ENCODE measurements at places on chromosomes 1 and 21. TPM values are rescaled to one million over a fixed set of nuclear protein-coding genes. Genes with fewer than 3 reads are reported as not detected.

Gene CGN
- total RNA-seq: 0.96 TPM

Gene FAM89A
- total RNA-seq: 6.8 TPM

DNA sequence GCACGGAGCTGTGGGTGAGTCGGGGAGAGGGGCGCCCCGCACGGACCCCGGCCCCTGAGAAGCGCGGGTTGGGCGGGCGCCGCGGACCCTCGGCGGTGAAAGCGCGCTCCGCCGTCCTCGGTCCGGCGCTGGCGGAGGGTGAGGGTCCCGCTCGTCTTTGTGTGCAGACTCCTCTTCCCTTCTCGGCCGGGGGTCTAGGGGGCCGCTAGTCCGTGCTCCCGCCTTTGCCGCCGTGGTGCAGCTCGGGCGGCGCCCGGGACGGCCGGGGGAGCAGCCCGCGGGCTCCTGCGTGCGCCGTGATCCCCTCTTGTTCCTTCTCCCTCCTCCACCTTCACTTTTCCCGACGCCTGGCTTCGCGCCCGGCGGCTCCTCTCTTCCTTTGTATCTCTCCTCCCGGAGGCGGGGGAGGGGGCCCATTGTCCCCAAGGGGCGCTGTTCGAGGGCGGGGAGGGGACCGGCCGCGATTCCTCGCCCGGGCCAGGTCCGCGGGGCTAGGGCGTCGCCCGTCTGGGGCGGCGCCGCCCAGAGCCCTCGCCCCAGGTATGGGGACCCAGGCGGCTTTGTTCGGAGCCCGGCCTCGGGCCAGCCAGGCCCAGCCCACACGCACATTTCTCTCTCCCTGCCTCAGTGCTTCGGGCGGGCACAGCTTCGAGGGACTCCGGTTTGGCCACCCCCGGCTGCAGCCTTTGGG lies 519 bp downstream of the FNBP1L start:
- H3K27me3 ChIP-seq: peaks cover 62% of the 10 kb centered on the region
- peaks cover 2% of the 10 kb centered on the region for H3K36me3 ChIP-seq
- no peak for DNase-seq

Gene LCE3E
- not detected for total RNA-seq

DNA sequence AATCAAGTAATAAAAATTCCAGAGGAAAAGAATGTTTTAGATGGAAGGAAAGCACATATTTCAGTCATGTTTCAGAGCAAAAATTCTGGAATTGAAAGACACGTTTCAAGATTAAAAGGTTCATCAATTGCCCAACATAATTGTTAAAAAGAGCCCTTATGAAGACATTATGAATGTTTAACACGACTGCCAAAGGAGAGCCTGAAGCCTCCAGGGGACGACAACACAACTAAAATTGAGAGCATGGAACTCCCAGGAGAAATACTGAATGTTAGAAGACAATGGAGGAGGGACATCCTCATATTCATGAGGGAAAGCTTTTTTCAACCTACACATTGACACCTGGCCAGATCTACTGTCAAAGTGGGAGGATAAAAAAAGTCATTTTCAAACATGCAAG lies 16.0 kb downstream of the OR2T11 start:
- no peak overlapping the region for H3K4me3 ChIP-seq
- H3K36me3 ChIP-seq: no peaks in the 10 kb centered on the region
- peaks cover 2% of the 10 kb centered on the region for H3K27me3 ChIP-seq
- peak; percentile 53 for DNase-seq

DNA sequence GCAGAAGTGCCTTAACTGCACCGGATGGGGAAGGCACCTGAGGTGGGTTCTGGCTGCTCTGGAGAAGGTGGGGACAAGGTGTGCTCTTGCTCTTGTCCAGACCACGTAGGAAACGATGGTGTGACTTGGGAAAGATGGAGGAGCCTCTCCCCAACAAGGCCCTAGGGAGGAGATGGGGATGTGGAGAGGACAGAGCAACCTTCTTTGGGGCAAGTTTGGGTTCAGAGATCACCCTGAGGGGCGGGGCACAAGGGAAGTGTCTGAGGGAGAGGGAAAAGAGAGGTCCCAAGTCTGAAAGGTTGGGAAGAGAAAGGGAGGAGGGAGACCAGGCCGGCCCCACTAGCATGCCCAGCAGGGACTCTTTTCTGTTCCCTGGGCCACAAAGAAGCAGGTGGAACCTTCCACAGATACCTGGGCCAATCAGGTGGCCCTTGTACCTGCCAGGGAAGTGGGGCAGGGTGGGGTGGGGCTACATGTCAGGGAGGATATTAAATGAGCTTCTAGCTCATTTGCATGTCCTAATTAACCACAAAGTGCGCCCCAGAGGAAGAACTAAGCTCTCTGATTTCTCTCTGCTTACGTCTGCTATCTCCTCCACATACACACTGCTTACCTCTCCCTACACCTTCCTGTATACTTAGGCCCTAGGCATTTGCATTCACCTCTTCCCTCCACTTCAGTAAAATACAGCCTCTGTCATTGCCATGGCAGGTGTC lies 15.9 kb downstream of the INKA2 start:
- H3K27me3 ChIP-seq: no peaks in the 10 kb centered on the region
- no peak for DNase-seq
- H3K27ac ChIP-seq: no peak overlapping the region
- peaks cover 17% of the 10 kb centered on the region for H3K4me1 ChIP-seq
- H3K36me3 ChIP-seq: no peaks in the 10 kb centered on the region
- H3K4me3 ChIP-seq: no peak overlapping the region

Gene TSPEAR
- not detected for total RNA-seq

- no peaks in the 10 kb centered on the region for H3K4me1 ChIP-seq
- H3K36me3 ChIP-seq: no peaks in the 10 kb centered on the region
- no peak overlapping the region for H3K4me3 ChIP-seq
- no peak overlapping the region for H3K27ac ChIP-seq
- DNase-seq: peak; percentile 8
- peaks cover 10% of the 10 kb centered on the region for H3K27me3 ChIP-seq
These were observed 413.1 kb downstream of the PTPRU start for GRCh38 chr1:29649189-29650040.

Gene C1orf185
- total RNA-seq: not detected

Gene PLCH2
- total RNA-seq: 33.8 TPM

DNA sequence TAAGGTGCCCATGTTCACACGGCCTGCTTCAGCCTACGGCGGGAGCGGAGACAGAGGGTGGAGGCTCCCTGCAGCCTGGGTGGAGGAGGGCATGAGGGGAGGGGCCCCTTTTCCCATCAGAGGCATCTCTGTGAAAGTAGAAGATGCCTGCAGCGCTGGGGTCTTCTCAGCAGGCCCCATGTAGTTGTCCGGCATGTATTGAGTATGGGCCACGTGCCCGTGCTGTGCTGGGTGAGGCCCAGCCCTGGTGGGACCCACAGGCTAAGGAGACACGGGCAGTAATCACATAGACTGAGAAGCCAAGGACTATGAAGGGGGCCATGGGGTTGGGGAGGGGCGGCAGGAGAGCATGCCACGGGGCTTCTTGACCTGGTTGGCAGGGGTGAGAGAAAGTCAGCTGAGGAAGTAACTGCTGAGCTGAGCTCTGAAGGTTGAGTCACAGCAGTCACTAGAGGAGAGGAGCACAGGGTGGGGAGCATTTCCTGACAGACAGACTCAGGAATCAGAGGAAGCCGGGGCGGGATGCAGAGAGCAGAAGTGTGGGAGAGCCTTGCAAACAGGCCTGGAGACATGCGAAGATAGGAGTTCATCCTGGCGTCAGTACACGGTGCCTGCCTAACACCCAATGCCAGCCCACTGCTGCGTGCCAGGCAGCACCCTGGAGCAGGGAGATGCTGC lies 21.6 kb downstream of the PSEN2 start:
- H3K4me1 ChIP-seq: no peaks in the 10 kb centered on the region
- DNase-seq: no peak
- peaks cover 5% of the 10 kb centered on the region for H3K36me3 ChIP-seq
- no peaks in the 10 kb centered on the region for H3K27me3 ChIP-seq

DNA sequence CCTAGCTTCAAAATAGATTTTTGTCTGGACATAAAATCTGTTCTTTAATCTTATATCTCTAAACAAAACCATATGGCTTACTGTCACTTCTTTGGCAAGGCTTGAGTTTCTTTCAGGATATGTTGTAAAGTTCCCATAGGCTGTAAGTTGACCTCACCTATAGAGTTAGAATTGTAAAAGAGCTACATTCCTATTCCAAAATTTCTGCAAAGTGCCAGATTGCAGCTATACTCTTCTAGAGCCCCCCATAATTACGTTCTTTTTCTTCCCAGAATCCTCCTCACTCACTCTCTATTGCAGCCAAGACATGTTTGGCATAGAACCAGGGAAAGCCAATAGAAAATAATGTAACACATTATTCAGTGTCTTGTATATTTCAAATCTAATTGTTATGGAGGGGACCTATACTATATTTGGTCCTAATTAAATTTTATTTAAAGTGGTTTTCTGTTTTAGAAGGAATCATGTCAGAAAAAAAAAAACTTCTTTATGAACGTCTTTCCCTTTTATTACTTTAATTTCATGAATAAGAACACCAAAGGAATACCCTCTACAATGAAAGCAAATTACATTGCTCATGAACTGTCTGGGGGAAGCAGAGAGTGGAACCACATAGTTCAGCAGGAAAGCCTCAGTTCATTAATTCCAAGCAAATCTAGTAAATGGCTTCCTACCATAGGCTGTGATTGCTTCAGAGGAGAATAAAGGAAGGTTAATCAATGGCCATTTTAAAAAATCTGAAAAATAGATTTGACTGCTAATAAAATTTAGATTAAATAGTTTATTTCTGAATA lies 22.3 kb downstream of the CTTNBP2NL start:
- peaks cover 1% of the 10 kb centered on the region for H3K4me1 ChIP-seq
- no peaks in the 10 kb centered on the region for H3K36me3 ChIP-seq
- no peak for DNase-seq
- no peak overlapping the region for H3K27ac ChIP-seq
- H3K4me3 ChIP-seq: no peak overlapping the region

- H3K27me3 ChIP-seq: peaks cover 6% of the 10 kb centered on the region
- H3K36me3 ChIP-seq: no peaks in the 10 kb centered on the region
These were observed 30.6 kb downstream of the CDK18 start for GRCh38 chr1:205535096-205535495.

DNA sequence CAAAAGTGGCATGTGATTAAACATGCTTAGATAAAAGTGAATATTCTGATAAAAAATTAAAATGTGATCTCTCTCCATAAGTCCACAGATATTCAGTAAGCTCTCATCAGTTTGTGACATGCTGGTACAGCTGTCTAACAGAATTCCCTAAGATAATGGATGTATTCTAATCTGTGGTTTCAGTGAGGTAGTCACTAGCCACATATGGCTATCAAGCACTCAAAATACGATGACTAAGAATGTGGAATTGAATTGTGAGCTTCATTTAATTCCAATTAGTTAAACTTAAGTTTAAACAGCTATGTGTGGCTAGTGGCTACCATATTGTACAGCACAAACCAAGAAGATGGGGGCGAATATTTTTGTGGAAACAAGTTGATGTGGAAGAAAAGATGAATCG lies 4.1 kb upstream of the REG4 start:
- H3K27ac ChIP-seq: no peak overlapping the region
- peaks cover 48% of the 10 kb centered on the region for H3K27me3 ChIP-seq
- DNase-seq: no peak
- H3K4me3 ChIP-seq: no peak overlapping the region

DNA sequence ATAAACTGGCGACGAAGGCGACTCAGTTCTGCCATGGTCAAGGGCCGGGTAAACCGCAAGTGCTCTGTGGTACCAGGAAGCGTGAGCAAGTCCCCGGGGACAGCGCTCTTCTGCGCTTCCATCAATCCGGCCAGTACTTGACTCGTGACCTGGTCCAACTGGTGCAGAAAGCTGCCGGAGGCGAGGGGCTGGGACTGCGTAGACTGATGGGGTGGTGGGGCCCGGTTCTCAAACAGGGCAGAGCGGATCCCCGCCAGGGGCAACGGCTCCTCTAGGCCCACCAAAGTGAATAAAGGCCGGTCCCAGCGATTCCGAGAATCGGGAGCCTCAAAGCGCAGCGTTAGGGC lies 852 bp downstream of the KTI12 start:
- peak; percentile 30 for DNase-seq
- peaks cover 34% of the 10 kb centered on the region for H3K4me1 ChIP-seq
- no peaks in the 10 kb centered on the region for H3K27me3 ChIP-seq
- H3K4me3 ChIP-seq: peak overlapping the region; percentile 89
- H3K36me3 ChIP-seq: peaks cover 48% of the 10 kb centered on the region

DNA sequence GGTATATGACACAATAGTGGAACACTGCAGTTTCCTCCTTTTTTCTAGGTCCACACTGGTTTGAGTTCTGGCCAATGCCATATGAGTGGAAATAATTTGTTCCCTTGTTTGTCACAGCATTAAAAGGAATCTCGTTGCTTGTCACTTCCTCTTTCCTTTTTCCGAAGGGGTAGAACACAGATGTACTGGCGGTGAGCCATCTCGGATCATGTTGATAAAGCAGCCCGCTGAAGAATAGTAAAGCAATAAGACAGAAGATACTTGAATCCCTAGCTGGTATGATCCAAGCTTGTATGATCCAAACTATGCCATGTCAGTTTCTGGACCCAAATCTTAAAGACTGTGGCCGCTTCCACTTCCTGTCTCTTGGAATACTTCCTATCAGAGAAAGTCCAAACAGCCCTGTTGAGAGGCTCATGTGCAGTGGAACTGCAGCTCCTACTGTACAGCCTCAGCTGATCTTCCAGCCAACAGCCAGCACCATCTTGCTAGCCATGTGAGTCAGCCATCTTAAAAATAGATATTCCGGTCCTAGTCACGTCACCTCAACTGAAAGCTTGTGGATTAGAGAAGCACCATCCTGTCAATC lies 40.3 kb downstream of the CFHR5 start:
- H3K27ac ChIP-seq: no peak overlapping the region
- no peak overlapping the region for H3K4me3 ChIP-seq
- no peaks in the 10 kb centered on the region for H3K4me1 ChIP-seq
- H3K36me3 ChIP-seq: no peaks in the 10 kb centered on the region
- DNase-seq: no peak

DNA sequence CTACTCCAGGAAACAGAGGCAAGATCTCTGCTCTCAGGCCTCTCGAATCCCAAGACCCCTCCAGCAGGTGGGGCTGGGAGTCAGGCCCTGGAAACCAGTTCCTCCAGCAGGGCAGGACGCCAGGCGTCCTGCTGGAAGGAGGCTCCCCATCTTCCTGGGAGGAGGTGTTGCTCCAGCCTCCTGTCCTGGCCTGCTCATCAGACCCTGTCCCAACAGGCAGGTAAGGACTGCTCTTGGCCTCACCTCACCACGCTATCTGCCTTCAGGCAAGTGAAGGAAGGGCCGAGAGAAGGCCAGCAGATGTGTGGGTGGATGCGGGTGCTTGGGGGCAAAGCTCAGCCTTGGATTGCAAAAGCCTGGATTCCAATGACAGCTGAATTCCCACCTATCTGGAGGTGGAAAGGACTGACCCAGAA lies 82.9 kb downstream of the SSBP3 start:
- H3K27ac ChIP-seq: no peak overlapping the region
- no peaks in the 10 kb centered on the region for H3K27me3 ChIP-seq
- no peaks in the 10 kb centered on the region for H3K36me3 ChIP-seq
- DNase-seq: no peak
- peaks cover 3% of the 10 kb centered on the region for H3K4me1 ChIP-seq

DNA sequence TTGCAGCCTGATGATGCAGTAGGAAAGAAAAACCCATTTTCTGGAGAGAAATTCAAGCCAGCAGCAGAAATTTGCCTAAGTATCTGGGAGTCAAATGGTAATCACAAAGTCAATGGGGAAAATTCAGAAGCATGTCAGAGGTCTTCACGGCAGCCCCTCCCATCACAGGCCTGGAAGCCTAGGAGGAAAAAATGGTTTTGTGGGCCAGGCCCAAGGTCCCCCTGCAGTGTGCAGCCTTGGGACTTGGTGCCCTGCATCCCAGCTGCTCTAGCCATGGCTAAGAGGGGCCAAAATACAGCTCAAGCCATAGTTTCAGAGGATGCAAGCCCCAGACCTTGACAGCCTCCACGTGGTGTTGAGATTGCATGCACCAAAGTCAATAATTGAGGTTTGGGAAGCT lies 334.8 kb downstream of the PTBP2 start:
- no peaks in the 10 kb centered on the region for H3K36me3 ChIP-seq
- no peaks in the 10 kb centered on the region for H3K4me1 ChIP-seq
- H3K27me3 ChIP-seq: no peaks in the 10 kb centered on the region
- H3K27ac ChIP-seq: no peak overlapping the region

All from activated CD4-positive, alpha-beta memory T cell treated with anti-CD3 and anti-CD28 coated beads, Interleukin-2, amount 10 ng/mL, durations not matched to agents 7 days and 5 days (primary cell).